Lower lobe of right lung (tissue), 2 donors: ENCODE measurements at places on chromosomes 6 and 20.

DNA sequence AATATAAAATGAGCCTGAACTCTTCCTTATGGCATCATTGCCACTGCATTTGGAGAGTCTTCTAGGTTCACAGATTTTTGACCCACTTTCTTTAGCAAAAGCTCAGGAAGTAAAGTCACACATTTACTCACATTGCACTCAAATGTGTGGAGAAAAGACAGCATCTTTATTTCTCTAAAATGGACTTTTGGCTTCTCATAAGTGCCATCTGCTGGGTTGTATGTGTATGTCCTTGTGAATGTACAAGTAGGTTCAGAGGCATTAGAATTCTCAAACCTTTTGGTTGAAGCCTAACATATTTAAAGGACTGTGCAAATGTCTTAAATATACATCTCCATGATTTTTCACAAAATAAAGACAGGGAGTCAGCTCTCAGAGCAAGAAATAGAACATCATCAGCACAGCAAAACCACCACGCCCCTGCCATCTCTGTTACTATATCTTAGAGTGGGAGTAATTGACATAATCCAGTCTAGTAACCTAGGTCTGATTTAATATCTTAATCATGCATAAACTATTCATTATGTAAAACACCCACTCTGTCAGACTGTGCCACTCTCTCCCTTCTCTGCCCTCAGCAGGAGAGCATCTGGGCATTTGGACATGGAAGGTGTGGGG, 42.2 kb upstream of the SPTLC3 start:
- no peak for DNase-seq
- H3K27ac ChIP-seq, result no peak overlapping the region

DNA sequence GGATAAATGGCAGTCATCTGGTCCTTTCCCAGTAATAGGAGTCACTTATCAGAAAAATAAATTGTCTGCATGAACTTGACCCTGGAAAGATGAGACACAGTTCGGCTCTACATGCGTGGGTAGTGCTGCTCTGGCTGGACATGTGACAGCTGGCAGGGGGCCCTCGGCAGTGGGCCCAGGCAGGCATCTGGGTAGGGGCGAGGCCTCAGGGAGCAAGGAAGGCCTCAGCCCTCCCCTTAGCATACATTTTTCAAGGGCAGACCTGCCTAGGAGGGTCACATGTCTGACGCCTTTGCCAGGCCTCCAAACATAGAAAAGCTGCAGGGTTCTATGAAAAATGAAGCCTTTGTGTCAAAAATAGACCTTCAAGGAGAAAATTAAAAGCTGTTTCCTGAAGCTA, 12.8 kb upstream of the ILRUN start:
- H3K4me1 ChIP-seq, result peaks cover 10% of the 10 kb centered on the region
- no peak overlapping the region for H3K4me3 ChIP-seq
- peak; percentile 51 for DNase-seq
- no peak overlapping the region for H3K27ac ChIP-seq
- H3K36me3 ChIP-seq, result no peaks in the 10 kb centered on the region
- no peaks in the 10 kb centered on the region for H3K27me3 ChIP-seq

- no peaks in the 10 kb centered on the region for H3K27me3 ChIP-seq
- no peak for DNase-seq
- H3K4me1 ChIP-seq, result no peaks in the 10 kb centered on the region
- no peak overlapping the region for H3K4me3 ChIP-seq
- no peak overlapping the region for H3K27ac ChIP-seq
- H3K36me3 ChIP-seq, result no peaks in the 10 kb centered on the region
Measured at GRCh38 chr6:119917186-119917585, 567.6 kb upstream of the MAN1A1 start.

GRCh38 chr6:125022391-125022989, 60.3 kb downstream of the RNF217 start:
- no peak for DNase-seq
- no peaks in the 10 kb centered on the region for H3K36me3 ChIP-seq
- H3K27me3 ChIP-seq, result no peaks in the 10 kb centered on the region
- H3K4me3 ChIP-seq, result no peak overlapping the region
- H3K4me1 ChIP-seq, result peaks cover 13% of the 10 kb centered on the region

- no peaks in the 10 kb centered on the region for H3K4me1 ChIP-seq
- H3K4me3 ChIP-seq, result no peak overlapping the region
- no peaks in the 10 kb centered on the region for H3K27me3 ChIP-seq
- no peak overlapping the region for H3K27ac ChIP-seq
- H3K36me3 ChIP-seq, result peaks cover 5% of the 10 kb centered on the region
Measured at GRCh38 chr20:53559816-53560215, 33.8 kb downstream of the ZNF217 start.
